ENCODE measurements at places on chromosomes 2 and 18. TPM values are rescaled to one million over a fixed set of nuclear protein-coding genes. Genes with fewer than 3 reads are reported as not detected.

The CNDP1 gene
- not detected for total RNA-seq

The LIPG gene
- 0.17 TPM for total RNA-seq

The QPCT gene
- total RNA-seq, result 0.43 TPM

The ZRANB3 gene
- total RNA-seq, result 13.4 TPM

The COBLL1 gene
- not detected for total RNA-seq

The BIN1 gene
- total RNA-seq, result 58.2 TPM

The UGT1A5 gene
- total RNA-seq, result not detected

The GPR75 gene
- 0.48 TPM for total RNA-seq

The PCARE gene
- total RNA-seq, result not detected

The CIB4 gene
- not detected for total RNA-seq

The SOS1 gene
- 41.2 TPM for total RNA-seq

The TCF7L1 gene
- total RNA-seq, result not detected

The PLEKHH2 gene
- 0.81 TPM for total RNA-seq

The ZNF516 gene
- total RNA-seq, result 2.7 TPM

The CABYR gene
- 1.00 TPM for total RNA-seq

The PAX3 gene
- total RNA-seq, result not detected

The IL1B gene
- total RNA-seq, result not detected

The VWA3B gene
- total RNA-seq, result not detected

The DSG1 gene
- total RNA-seq, result not detected

The LHCGR gene
- total RNA-seq, result not detected

The CROCC2 gene
- total RNA-seq, result not detected

The KCTD1 gene
- total RNA-seq, result 2.5 TPM

The TOGARAM2 gene
- total RNA-seq, result 9.6 TPM

The CFAP221 gene
- total RNA-seq, result not detected

The MRPL53 gene
- 121 TPM for total RNA-seq

The TMEM18 gene
- total RNA-seq, result 21.8 TPM

The CPO gene
- not detected for total RNA-seq

The ASPRV1 gene
- 0.63 TPM for total RNA-seq

The LYPD6 gene
- not detected for total RNA-seq

The ALPP gene
- not detected for total RNA-seq

Data from activated CD4-positive, alpha-beta memory T cell treated with anti-CD3 and anti-CD28 coated beads for 36 hours (primary cell).